Neural crest cell (in vitro differentiated cells): ENCODE measurements at places on chromosomes 5 and 9.

DNA sequence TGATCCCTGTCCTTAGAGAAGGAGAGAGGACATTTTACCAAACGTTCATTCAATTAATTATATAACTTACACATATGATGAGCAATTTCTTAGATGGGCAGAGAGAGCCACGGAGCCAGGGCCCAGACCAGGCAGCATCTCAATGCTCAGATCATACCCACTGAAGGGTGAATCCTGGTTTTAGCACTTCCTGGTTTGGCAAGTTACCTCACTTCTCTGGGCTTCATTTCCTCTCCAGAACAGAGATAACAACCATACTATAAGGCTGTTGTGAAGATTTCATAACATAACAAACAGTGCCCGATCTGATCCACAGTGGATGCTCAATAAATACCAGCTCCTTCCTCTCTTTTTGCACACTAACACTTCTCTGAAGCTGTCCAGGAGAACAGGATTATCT lies 271.1 kb downstream of the DENND1A start:
- DNase-seq: no peak

GRCh38 chr5:96648023-96648422 lies 14.2 kb upstream of the CAST start:
- no peak for DNase-seq

DNA sequence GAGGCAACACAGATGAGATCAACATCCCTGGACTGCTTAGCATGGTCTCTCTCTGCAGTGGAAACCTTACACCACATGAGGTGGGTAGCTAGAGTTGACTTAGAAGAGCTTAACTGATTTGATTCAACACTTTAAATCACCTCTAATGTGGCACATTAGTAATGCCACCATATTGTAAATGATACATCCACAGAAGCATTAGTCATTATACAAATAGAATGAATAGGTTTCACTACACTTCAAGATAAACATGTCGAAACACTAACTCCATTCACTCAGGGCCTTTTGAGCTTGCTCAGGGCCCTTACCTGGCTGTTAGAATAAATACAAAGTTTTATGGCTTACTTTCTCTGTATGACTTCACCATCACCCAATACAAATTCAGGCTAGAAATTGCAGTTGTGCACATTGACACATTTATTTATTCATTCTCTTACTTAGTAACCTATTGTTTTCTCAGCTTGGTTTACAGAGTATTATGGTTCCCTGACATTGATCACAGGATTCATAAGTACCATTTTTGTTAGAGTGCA lies 9.3 kb upstream of the SMAD5 start:
- DNase-seq: no peak

GRCh38 chr9:129357773-129358245 lies 179.7 kb upstream of the IER5L start:
- DNase-seq: no peak

- DNase-seq: no peak
Measured at GRCh38 chr5:113127021-113127420, 150.4 kb downstream of the DCP2 start.

GRCh38 chr5:158116965-158117364 lies 258.0 kb upstream of the CLINT1 start:
- DNase-seq: no peak

- peak; percentile 76 for DNase-seq
Measured at GRCh38 chr9:125374443-125375309, 113.0 kb downstream of the GAPVD1 start.

- DNase-seq: no peak
Measured at GRCh38 chr5:143132739-143133138, 270.7 kb downstream of the NR3C1 start.
